Stimulated activated CD4-positive, alpha-beta T cell treated with anti-CD3 and anti-CD28 coated beads, TNF-alpha, amount 100 ng/mL, for 4 hours (primary cell): ENCODE measurements at places on chromosomes 3 and 15.

DNA sequence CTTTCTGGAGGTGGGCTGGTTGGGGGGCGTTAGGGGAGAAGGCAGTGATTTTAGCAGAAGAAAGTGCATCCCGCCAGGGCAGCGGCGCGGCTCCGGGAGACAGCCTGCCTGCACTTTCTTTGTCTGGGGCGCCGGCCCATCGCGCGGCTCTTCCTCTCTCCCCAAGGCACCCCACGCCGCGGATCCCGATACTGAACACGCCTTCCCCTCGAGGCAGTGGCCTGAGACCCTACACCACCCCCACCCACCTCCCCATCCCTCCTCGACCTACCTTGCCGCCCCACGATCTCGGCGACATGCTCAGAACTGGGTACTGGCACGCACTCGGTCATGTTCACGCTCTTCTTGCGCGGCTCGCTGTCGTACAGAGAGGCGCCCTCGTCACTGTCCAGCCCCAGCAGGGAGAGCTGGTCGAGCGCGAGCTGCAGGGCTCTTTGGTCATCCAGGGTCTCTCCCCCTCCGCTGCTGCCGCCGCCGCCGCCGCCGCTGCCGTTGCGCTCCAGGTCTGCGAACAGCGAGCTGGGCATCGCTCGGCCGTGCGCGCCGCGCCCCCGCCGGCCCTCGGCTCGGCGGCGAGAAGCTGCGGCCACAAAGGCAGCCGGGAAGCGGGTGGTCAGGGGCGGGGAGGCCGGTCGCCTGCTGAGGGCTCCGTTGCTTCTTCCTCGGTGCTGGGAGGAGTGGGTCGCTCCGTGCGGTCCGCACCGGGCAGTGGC, 483 bp downstream of the MEX3B start:
- DNase-seq: peak; percentile 3

DNA sequence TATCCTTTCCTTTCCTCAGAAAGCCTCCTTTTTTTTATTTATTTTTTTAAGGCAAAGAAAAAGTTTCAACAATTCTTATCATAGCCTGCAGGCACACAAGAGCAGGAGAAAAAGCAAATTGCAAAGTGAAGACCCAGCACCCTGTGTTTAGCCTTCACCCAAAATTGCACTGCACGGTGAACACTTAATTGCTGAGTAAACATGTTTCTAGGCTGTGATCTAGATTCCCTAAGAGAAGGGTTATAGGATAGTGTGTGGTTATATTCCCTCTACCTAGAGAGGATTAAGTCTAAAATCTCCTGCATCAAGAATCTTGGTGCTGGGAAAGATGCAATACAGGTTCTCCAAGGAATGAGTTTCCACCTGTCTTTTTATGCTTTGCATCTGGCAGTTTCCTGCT, 70.2 kb upstream of the BFSP2 start:
- no peak for DNase-seq

DNA sequence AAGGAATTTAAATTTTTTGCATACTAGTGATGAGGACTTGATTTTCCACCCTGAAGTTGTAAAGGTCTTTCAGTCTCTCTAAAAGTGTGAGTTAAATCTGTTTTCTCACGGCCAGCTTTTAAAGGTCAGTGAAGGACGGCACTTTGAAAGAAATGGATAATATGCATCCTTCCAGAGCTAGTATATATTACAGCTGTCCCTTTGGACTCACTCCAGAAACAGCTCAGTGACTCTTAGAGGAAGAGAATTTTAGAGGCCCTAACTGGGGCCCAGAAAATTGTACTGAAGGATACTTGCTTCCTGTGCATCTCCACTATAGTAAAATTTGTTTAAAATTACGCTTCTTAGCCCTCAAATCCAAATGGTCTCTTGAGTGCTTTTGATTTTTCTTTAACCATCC, 41.6 kb downstream of the PIK3CA start:
- no peak for DNase-seq

GRCh38 chr3:8529181-8529637, 27.6 kb downstream of the LMCD1 start:
- no peak for DNase-seq

DNA sequence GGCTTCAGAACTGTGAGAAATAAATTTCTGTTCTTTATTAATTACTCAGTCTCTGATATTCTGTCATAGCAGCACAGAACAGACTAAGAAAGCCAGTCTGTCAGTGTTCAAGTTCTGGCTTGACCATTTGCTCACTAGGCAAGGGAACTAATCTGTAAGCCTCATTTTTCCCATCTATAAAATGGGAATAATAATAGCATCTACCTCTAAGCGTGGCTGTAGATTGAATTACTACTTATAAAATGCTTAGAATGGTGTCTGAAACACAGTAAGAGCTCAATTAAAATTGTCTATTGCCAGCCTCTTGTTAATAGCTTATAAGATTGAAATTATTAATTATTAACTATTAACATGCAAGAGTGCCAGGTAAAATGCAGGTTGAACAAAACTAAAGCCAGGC, 209.7 kb upstream of the LRRFIP2 start:
- no peak for DNase-seq

DNA sequence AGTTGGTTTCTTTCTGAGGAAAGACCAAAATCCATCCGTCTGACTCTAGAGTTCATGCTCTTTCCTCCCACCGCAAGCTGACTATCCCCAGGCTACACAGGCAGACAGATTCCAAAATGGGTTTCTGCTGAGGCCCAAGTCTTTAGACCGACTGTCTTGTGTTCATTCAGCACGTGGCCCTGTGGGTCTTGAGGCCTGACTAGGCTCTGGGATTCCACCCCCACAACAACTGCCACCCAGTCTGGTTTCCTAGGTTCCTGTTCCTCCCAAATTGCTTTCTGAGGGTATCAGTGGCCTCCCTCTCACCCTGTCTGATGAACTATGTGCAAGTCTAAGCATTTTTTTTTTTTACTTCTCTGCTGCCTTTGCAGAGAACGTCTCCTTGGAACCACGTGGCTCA, 67.7 kb downstream of the CYP19A1 start:
- no peak for DNase-seq

- no peak for DNase-seq
These were observed 352 bp downstream of the CHRD start for GRCh38 chr3:184380185-184380626.

GRCh38 chr15:82986442-82986780, 401 bp downstream of the RAMAC start:
- peak; percentile 2 for DNase-seq
